Chondrocyte (in vitro differentiated cells): ENCODE measurements at places on chromosomes 16 and 17. TPM values are rescaled to one million over a fixed set of nuclear protein-coding genes. Genes with fewer than 3 reads are reported as not detected.

Gene XYLT1
- total RNA-seq = 17.6 to 20.4 TPM (median 18.7 TPM) in 3 replicates

Gene TOP2A
- 24.6 to 28.2 TPM (median 27.8 TPM) in 3 replicates for total RNA-seq

Gene COL1A1
- 34,852 to 36,120 TPM (median 35,333 TPM) in 3 replicates for total RNA-seq

Gene CSF3
- not detected in 3 replicates for total RNA-seq

Gene VAT1L
- not detected in 3 replicates for total RNA-seq

Gene CD300C
- not detected in 3 replicates for total RNA-seq

Gene TRIM72
- not detected in 3 replicates for total RNA-seq

Gene ZKSCAN2
- total RNA-seq = 7.5 to 9.2 TPM (median 8.6 TPM) in 3 replicates

Gene CEP20
- total RNA-seq = 16.4 to 25.5 TPM (median 19.7 TPM) in 3 replicates

- no peaks in the 10 kb centered on the region for H3K4me1 ChIP-seq
- DNase-seq = no peak
- H3K27me3 ChIP-seq = peaks cover 53% of the 10 kb centered on the region
- no peak overlapping the region for H3K27ac ChIP-seq
Measured at GRCh38 chr16:85880861-85881260, 18.1 kb upstream of the IRF8 start.

- peak within 1 kb of the TSS; percentile 98 for H3K27ac ChIP-seq
- peak within 1 kb of the TSS; percentile 100 for H3K4me3 ChIP-seq
- H3K27me3 ChIP-seq = no peaks in the 10 kb centered on the region
- H3K4me1 ChIP-seq = peaks cover 37% of the 10 kb centered on the region
Measured at GRCh38 chr16:67968400-67969253, at the start of gene SLC12A4. Gene SLC12A4 (minus strand): TSS chr16:67968637. CDS start chr16:67968553, 84 bp downstream.

DNA sequence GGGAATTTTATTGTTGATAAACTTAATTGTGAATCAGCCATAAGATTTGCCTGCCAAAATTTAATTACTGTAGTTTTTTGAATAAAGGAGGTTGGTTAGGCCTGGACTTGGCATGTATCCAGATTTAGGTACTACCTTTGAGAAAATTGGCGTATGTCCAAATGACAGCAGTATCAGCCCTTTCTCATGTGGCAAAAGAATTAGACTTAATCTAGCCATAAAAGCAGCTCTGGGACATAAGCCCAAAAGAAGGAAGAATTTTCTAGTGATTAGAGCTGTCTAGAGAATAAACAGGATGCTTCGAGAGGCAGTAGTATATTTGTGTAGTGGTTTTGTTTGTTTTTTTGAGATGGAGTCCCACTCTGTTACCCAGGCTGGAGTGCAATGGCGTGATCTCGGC is 27.7 kb downstream of the PPM1E start:
- no peaks in the 10 kb centered on the region for H3K36me3 ChIP-seq
- H3K27me3 ChIP-seq = no peaks in the 10 kb centered on the region
- no peak overlapping the region for H3K27ac ChIP-seq
- no peak for DNase-seq
- H3K4me1 ChIP-seq = peaks cover 19% of the 10 kb centered on the region

- H3K4me1 ChIP-seq = peaks cover 19% of the 10 kb centered on the region
- H3K27me3 ChIP-seq = no peaks in the 10 kb centered on the region
- peak overlapping the region; percentile 83 for H3K4me3 ChIP-seq
Measured at GRCh38 chr16:47142486-47142820, 1.3 kb downstream of the NETO2 start.

DNA sequence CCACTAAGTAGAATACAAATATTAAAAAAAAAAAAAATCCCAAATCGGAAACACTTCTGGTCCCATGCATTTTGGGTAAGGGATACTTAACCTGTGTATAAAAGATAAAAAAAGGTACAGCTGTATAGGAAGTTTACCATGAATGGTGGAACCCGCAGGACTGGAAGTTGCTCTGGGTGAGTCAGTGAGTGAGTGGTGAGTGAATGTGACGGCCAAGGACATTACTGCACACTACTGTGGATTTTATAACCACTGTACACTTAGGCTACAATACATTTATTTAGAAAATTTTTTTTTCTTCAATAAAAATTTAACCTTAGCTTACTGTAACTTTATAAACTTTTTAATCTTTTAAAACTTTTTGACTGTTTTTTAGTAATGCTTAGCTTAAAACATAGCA is 71.3 kb upstream of the BCAR1 start:
- DNase-seq = no peak
- H3K27ac ChIP-seq = peak overlapping the region; percentile 29
- H3K4me1 ChIP-seq = peaks cover 55% of the 10 kb centered on the region
- H3K27me3 ChIP-seq = no peaks in the 10 kb centered on the region
- H3K4me3 ChIP-seq = no peak overlapping the region

DNA sequence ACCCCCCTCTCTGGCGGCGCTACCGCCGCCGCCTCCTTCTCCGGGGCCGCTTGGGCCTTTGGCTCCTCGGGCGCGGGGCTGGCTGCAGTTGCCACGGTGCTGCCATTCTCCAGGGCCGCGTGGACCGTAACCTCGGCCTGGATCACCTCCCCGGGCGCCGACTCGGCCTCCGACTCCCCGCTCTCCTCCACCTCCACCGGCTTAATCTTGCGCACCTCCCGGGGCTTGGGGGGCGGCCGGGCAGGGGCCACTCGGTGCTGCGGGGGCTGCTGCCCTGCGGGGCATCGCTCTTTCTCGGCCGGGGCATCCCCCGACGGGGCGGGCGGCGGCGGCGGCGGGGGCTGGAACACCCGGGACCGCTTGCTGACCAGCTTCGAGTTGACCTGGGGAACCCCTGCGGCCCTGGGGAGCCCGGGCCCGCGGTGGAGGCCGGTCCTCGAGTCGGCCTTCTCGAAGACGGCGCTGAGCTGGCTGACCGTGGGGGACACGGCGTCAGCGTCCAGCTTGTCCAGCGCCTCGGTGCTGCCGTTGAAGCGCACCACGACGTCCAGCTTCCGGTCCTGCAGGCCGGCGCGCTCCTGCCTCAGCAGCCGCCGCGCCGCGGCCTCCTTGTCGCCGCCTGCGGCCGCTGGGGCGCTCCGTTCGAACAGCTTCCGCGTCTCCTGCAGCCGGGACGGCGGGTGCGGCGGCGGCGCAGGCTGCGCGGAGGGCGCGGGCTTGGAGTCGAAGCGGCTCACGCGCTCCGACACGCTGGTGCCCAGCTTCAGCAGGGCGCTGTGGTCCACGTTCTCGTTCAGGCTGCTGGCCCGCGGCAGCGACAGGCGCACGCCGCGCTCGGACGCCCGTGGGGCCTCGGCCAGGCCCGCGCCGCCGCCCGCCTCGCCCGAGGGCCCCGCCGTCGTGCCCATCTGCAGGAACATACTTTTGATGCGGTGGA is 792 bp downstream of the PPP1R9B start:
- H3K27me3 ChIP-seq = no peaks in the 10 kb centered on the region
- peak; percentile 90 for DNase-seq
- H3K4me1 ChIP-seq = peaks cover 45% of the 10 kb centered on the region
- peaks cover 2% of the 10 kb centered on the region for H3K36me3 ChIP-seq
- peak overlapping the region; percentile 87 for H3K4me3 ChIP-seq

- no peak overlapping the region for H3K4me3 ChIP-seq
- H3K4me1 ChIP-seq = peaks cover 6% of the 10 kb centered on the region
- no peak for DNase-seq
Measured at GRCh38 chr16:73526011-73526804, 478.3 kb upstream of the ZFHX3 start.

DNA sequence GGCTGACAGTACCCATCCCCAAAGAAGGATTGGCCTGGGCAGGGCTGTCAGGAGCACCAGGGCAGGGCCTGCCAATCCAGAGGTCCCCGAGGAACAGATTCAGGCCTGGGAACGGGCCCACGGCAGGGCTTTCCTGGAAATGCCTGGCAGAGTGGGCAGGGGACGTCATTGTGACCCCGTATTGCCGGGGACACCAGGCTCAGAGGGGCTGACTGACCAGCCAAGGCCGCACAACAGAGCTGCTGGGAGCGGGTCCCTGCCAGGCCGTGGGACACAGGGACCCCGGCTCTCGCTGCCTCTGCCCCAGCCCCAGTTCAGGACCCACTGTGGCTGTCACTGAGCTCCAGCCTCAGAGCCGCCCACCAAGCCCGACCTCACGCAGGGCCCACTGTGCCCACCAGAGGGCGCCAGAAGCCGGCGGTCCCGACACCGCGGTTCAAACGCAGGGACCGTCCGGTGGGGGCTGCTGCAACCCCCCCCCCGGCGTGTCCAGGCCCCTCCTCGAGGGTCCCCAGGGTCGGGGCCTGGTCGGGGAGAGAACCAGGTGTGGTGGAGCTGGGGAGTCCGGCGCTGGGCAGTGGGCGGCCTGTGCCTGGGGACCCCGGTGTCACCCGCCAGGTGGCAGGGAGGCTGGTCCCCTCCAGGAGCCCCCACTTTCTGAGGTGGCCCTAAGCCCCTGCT is 15.2 kb upstream of the SSTR5 start:
- no peak overlapping the region for H3K27ac ChIP-seq
- peaks cover 1% of the 10 kb centered on the region for H3K27me3 ChIP-seq
- H3K4me1 ChIP-seq = no peaks in the 10 kb centered on the region
- peaks cover 3% of the 10 kb centered on the region for H3K36me3 ChIP-seq

DNA sequence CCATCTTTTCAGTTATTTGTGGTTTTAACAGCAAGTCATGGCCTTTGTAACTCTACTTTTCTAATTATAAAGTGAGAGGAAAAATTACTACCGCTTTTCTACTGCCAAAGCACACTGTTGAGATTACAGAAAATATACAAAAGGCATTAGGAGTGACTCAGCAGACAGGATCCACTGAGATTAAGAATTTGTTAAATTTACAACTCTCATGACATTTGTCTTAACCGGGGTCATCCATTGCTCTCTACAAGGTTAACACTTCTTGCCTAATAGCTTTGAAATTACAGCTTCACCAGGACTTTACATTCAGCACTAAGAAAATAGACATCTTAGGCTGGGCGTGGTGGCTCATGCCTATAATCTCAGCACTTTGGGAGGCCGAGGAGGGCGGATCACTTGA is 93.4 kb downstream of the SSH2 start:
- no peaks in the 10 kb centered on the region for H3K27me3 ChIP-seq
- no peak overlapping the region for H3K4me3 ChIP-seq
- H3K4me1 ChIP-seq = peaks cover 9% of the 10 kb centered on the region
- no peak overlapping the region for H3K27ac ChIP-seq

DNA sequence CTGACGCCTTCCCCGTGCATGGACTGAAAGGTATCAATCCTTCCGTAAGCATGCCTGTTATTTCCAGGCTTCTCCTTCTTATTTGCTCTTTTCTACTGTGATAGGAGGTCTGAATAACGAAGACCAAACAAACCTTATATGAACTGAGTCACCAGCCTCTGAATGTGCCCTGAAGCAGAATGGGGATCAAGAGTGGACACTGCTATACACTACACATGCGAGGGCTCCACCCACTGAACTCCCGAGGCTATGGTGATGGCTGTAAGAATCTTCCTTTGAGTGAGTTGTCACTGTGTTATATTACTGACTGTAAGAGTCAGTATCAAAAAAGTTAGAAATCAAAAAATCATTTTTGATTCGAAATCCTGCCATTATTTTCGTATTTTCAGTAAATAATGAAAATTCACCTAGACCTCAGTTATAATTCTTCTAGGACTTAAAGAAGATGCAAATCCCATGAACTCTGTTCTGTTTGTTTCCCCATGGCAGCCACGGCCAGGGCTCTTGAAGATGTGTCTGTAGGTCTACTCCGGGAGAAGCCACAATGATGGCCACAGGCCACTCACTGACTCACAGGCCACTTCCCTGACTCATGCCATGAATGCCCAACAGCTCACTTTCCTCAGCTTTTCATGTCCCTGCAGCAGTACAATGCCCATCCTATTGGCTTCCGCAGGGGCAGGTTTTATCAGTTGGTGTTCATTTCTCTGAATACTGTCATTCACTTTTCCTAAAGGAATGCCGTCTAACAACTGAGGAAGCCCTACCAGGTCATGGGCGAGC is 54.7 kb downstream of the ZZEF1 start:
- H3K27me3 ChIP-seq = no peaks in the 10 kb centered on the region
- H3K4me1 ChIP-seq = no peaks in the 10 kb centered on the region
- H3K27ac ChIP-seq = no peak overlapping the region
- no peak overlapping the region for H3K4me3 ChIP-seq

DNA sequence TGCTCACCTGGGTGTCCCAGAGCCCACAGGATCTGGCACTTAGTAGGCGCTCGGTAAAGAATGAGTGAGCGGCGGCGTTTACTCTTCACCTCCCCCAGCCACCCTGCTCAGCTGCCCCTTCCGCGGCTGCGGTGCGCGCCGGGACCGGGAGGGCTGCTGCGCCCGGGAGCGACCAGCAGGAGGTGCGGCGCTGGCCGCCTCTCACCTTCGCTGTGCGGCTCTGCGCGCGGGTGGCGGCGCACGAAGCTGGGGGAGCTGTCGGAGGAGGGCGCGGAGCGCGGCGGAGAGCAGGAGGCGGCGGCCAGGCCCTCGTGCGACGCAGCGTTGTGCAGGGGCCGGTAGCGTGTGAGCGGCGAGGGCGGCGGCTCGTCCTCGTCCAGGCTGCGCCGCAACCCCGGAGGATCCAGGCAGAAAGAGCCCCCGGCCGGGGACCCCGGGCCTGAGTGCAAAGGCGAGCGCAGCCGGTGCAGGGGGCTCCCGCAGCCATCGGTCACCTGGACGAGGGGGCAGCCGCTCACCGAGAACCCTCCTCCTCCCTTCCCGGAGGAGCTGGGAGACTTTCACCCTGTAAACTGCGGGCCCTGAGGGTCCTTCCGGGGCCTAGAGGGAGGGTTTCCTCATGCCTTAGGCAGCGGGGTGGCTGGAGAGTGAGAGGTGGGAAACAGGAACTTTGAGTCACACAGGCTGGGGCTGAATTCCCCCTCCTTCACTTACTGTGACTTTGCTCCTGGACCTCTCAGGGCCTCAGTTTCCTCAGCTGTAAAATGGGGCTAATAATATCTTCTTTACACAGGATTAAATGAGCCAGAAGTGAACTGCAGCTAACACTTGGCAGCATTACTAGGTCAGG is 12.5 kb downstream of the SAMD14 start:
- H3K4me3 ChIP-seq = no peak overlapping the region
- H3K27ac ChIP-seq = no peak overlapping the region
- no peak for DNase-seq
- peaks cover 17% of the 10 kb centered on the region for H3K36me3 ChIP-seq
- H3K4me1 ChIP-seq = peaks cover 7% of the 10 kb centered on the region
- H3K27me3 ChIP-seq = no peaks in the 10 kb centered on the region

DNA sequence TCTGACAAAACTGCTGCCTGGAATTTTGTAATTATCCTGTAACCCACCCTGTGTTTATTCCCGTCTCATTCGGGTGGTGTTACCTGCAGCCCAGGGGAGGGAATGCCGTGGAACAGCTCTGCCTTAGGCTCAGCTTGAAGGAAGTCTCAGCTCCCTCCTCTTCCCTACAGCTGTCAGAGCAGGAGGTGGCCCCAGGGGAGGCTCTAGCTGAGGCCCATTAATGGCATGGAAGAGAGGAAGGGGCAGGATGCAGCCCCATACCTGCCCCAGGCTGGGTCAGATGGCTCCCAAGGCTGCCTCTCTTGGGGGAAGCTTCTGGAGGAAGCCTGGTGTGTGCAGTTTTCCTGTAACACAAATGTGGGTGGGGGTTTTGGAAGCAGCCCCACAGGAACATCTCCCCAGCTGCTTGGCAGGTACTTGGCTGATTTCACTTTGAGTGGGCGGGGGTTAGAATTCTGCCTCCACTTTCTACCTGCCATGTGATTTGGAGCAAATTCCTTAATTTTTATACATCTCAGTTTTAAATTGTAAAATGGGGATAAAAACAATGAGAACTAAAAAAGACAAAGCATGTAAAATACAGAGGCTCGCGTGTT is 103.9 kb downstream of the MGAT5B start:
- H3K4me3 ChIP-seq = no peak overlapping the region
- no peaks in the 10 kb centered on the region for H3K36me3 ChIP-seq
- H3K27me3 ChIP-seq = peaks cover 63% of the 10 kb centered on the region
- DNase-seq = no peak
- H3K27ac ChIP-seq = no peak overlapping the region
